ENCODE measurements at places on chromosomes 3 and 15. TPM values are rescaled to one million over a fixed set of nuclear protein-coding genes. Genes with fewer than 3 reads are reported as not detected.

The HHLA2 gene
- total RNA-seq = 0.75 TPM

GRCh38 chr3:124206225-124207055 lies 214.5 kb upstream of the ROPN1 start:
- no peak for DNase-seq

- DNase-seq = no peak
Measured at GRCh38 chr15:52068004-52068615, 44.5 kb downstream of the BCL2L10 start.

The LSAMP gene
- not detected for total RNA-seq

All from naive thymus-derived CD8-positive, alpha-beta T cell (primary cell).